ENCODE measurements at places on chromosomes 12 and 14. TPM values are rescaled to one million over a fixed set of nuclear protein-coding genes. Genes with fewer than 3 reads are reported as not detected.

The WASHC4 gene
- total RNA-seq = 53.9 TPM

The TMEM63C gene
- total RNA-seq = 1.5 TPM

The RFX4 gene
- 3.4 TPM for total RNA-seq

The OR4E2 gene
- total RNA-seq = not detected

The CD69 gene
- not detected for total RNA-seq

The DDHD1 gene
- 20.2 TPM for total RNA-seq

The GLS2 gene
- 2.9 TPM for total RNA-seq

The MYO1H gene
- not detected for total RNA-seq

The PACS2 gene
- total RNA-seq = 41.2 TPM

The TEAD4 gene
- total RNA-seq = 22.5 TPM

The DPF3 gene
- not detected for total RNA-seq

The NRL gene
- total RNA-seq = 0.54 TPM
